ENCODE measurements at places on chromosomes 6 and 20.

DNA sequence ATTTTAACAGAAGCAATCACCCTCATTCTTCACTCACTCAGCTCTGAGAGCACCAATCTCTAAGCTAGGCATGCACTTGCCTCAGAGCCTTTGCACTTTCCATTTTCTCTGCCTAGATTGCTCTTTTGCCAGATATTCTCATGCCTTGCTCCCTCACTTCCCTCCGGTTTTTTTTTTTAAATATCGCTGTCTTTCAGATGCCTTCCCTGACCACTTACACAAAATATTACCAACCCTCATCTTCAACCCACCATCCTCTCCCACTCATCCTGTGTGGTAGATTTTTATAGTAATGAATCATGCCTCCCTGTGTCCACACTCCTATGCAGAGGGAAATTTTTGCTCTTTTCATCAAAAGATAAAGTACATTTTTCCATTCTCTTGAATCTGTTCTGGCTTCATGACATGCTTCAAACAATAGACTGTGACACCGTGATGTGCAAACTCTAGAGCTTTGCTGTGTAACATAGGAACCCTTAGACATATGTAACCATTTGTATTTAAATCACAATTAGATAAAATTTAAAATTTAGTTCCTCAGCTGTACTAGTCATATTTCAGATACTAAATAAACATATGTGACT lies 437.1 kb downstream of the UTRN start:
- DNase-seq: no peak

DNA sequence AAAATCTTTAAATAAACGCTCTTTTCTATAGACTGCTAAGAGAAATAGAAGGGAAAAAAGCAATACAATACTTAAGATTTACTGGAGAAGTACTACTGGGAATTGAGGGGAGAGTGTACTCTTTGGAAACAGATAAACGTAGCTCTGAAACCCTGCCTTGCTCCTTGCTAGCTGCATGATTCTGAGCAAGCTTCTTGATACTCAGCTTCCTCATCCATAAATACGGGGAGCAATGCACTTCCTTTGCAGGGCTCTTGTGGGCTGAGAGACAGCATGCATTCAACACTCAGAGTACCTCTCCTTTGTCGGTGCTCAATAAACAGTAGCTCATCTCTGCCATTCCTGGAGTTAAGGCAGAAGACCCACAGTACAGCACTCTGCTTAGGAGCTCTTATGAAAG lies 159.7 kb downstream of the BTBD9 start:
- DNase-seq: no peak

DNA sequence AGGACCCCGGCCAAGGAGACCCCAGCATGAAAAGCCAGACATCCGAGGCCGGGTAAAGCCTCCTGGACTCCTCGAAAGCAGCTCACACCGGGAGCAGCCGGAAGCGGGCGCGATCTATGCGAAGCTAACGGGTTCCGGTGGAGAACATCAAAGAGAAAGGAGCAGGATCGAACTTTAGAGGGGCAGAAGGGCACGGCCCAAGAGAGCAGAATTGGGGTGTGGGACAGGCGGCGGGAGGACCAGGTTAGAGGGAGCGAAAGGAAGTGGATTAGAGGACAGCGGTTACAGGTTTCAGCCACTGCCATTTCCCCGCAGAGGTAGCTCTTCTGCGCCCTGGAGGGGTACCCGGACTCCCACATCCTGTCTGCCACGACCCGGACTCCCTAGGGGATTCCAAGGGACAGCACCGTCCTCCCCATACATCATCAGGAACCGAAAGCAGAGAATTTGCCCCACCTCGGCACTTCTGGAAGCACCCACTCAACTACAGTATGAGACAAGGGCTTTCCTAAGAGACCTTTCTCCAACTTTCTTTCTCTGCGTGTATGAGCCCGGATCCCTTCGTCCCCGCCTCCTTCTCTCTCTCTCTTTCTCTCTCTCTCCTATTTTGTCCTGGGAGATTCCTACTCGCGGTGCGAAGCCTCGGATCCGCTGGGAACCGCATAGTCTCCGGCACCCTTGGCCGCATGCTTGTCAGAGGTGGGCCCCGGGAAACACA lies 507 bp upstream of the VGLL2 start:
- DNase-seq: peak; percentile 10

GRCh38 chr20:61599061-61599531 lies 347.0 kb downstream of the CDH4 start:
- no peak for DNase-seq

DNA sequence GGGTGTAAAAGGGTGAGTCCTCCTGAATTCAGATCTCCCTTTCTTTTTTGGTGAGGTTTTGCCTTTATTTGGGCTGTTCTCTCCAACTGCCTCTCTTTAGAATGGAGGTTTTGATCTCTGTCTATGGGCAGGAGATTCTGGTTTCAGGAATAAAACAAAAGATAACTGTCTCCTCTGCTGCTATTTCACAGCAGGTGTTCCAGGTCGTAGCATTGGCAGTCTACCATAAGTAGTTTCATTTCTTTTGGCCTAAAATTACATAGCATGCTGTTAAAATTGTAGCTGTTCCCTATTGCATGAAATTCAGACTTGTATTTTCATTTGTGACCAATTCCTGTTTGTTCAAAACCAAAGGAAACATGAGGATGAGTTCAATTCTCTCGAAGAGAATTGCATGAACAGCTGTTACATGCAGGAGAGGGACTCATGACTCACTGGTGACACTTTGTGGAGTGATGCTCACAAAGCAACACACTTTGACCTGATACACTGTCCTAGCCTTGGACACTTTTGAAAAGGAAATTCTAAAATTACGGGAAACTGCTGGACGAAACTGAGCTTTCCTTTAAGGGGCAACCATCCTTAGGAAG lies 76.8 kb upstream of the SIRPG start:
- DNase-seq: no peak

- no peak for DNase-seq
Measured at GRCh38 chr6:34852406-34853085, 35.3 kb downstream of the TAF11 start.

- no peak for DNase-seq
Measured at GRCh38 chr6:87628881-87629280, 38.9 kb downstream of the ORC3 start.

DNA sequence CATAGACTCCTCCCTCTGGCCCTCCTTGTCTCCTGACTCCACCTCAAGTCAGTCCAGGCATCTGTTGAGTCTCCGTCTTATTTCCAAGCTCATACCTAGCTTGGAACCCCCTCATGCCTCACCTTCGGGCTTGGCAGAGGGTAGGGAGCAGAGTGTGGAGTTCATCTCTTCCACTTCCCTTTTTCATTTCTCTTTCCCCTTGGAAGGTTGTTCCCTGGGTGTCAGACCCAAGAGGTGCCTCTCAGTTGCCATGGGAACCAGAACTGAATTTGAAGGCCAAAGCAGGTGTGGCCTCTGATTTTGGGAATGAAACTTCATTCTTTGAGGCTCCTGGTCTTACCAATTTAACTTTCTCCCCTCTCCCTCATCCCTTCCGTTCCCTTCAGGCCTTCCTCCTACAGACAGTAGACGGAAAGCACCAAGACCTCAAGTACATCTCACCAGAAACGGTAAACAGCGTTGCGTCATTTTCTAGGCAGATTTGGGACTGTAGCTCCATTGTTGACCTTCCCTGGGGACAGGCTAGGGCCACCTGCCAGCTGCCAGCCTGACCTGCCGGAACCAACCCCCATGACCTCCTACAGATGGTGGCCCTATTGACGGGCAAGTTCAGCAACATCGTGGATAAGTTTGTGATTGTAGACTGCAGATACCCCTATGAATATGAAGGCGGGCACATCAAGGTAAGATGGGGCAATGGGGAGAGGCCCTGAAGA lies 6.6 kb downstream of the CDC25B start:
- DNase-seq: no peak
